Activated CD8-positive, alpha-beta memory T cell treated with anti-CD3 and anti-CD28 coated beads, Interleukin-2, amount 10 ng/mL, durations not matched to agents 7 days and 5 days (primary cell): ENCODE measurements at places on chromosomes 11 and 22.

DNA sequence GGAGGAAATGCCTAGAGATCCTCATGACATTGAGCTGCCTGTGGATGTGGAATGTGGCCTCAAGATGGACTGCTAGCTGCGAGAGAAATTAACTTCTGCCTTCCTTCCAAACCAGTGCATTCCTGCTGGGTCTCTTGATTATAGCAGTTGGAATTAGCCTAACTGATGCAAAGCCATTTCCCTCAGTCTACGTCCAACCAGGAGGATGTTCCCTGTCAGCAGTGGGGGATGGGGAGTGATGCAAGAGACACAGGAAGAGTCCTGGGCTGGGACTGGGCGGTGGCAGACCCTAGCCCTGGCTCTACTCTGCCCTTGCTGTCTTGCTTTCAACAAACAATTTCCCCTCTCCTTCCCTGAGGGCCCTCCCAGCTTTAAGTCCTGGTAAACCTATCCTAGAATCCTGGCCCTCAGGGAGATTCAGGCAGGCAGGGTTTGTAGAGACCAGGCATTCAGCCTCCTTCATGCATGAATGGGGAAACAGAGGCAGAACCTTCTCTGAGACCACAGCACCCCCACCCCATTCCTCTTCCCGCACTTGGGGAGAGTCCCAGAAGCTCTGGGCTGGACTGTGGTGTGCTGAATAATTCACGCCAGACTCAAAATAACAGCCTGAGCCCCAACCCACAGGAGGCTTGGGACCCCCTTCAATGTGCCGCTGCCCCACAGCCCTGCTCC lies 17.0 kb downstream of the C11orf96 start:
- no peak for DNase-seq

DNA sequence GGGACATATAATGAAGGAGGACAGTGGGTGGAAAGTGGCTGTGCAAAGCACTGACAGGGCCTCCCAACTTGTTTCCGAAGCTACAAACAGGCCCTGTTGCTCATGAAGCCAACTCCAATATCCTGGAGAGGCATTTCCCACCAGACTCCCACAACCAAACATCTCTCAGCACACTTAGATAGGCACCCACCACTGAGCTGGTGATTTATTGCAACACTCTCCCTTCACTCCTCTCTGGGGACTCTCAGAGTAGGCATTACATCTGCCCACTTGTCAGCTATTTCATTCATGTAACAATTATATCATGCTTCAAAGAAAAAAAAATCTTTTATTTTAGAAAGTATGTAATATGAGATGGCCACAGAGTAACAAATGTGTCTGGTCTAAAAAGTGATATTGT lies 32.1 kb upstream of the PPP2R1B start:
- DNase-seq = no peak

- no peak for DNase-seq
Measured at GRCh38 chr11:87666730-87667129, 508.5 kb downstream of the RAB38 start.

- no peak for DNase-seq
Measured at GRCh38 chr11:102385085-102386007, 38.3 kb downstream of the BIRC2 start.

DNA sequence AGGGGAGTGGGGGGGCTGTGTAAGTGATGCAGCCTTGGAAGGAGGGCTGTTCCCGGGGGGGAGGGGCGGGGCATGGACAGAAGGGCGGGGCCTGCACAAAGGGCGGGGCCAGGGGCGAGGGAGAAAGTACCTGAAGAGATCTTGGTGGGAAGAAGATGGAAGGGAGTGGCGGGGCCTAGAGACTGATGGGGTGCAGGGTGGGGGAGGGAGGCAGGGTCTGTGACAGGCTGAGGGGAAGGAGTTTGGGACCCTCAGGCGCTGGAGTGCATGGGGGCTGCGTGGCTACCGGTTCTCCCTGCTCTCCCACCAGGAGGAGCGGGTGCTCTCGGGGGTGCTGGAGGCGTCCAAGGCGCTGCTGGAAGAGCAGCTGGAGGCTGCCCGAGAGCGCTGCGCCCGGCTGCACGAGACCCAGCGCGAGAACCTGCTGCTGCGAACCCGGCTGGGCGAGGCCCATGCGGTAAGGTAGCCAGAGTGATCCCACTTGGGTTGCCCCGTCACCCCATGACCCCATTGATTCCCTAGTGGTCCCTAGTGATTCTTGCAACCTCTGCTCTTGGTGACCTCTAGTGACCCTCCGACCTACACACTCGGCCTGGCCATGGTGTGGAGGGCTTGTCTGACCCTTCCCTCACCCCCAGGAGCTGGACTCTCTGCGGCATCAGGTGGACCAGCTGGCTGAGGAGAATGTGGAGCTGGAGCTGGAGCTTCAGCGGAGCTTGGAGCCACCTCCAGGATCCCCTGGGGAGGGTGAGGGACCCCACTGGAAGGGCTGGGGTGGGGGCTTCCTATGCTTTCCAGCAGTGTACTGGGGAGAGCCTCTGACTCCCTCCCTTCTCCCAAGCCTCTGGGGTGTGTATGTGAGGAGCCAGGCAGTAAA lies 3.1 kb downstream of the CCDC88B start:
- no peak for DNase-seq

- DNase-seq = peak; percentile 86
Measured at GRCh38 chr11:128342511-128343134, 244.7 kb downstream of the ETS1 start.

- DNase-seq = no peak
Measured at GRCh38 chr11:11505692-11506091, 116.1 kb downstream of the GALNT18 start.

DNA sequence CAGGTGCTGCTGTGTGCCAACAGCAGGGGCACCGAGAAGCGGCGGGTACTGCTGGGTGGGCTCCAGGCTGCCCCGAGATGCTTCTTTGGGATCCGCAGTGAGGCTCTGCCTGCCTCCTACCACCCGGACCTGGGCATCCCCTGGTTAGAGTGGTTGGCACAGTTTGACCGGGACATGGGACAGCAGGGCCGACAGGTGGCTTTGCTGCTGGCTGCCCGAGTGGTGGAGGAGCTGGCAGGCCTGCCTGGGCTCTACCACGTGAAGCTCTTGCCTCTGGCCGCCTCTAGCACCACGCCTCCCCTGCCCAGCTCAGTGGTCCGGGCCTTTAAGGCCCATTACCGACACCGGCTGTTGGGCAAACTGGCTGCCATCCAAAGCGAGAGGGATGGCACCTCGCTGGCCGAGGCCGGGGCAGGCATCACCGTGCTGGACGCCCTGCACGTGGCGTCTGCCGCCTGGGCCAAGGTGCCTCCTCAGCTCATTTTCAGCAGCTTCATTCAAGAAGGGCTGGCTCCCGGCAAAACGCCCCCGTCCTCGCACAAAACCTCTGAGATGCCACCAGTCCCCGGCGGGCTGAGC lies 1.9 kb downstream of the TIGD3 start:
- DNase-seq = no peak

DNA sequence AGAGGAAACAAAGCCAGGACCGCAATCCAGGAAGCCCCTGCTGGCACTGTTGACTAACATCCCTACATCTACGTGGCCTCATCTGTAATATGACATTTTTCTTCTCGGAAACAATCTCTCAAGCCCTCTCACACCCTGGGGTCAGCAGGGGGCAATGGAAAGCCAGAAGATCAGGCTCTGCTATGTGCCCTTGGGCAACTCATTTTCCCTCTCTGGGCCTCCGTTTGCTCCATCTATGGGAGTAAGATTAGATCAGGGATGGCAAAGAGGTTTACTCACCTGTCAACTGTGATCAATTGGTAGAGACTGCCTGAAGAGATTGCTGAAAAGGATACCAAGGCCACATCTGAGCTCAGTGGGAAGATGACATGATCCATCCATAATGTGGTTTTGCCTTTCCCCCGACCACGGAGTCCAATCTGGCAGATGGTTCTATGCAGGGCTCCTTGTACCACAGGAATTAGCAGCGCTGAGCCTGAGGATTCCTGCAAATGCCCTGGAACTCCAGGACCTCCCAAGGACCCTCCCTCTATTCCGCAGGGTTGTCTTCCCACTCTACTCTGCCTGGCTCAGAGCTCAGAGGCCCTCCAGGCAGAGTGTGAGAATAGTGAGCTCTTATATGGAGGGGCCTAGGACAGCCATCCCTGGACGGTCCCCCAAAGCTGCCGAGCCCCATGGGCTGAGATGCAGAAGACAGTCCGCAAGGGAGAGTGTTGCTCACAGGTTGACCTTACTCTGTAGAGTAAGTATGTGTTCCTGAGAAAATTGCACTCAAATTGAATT lies 66.1 kb downstream of the CHST1 start:
- DNase-seq = no peak

- no peak for DNase-seq
Measured at GRCh38 chr11:65937766-65938165, 7.5 kb upstream of the TSGA10IP start.

DNA sequence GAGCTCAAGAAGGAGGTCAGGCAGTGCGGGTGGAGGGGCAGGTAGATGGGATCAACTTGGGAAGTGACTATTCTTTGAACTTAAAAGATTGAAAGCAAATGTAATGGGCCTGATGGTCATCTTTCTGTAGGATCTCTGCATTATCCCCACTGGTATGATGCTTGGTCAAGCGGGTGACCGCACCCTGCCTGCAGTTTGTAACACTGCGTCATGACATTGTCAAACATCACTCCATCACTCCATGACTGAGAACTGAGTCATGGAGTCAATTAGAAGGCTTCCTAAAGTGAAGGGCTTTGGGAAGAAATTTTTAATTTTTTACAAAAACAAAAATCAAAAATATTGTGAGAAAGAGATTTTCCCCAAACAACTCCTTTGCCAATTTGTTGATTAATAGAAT lies 62.4 kb upstream of the BMAL1 start:
- DNase-seq = no peak

DNA sequence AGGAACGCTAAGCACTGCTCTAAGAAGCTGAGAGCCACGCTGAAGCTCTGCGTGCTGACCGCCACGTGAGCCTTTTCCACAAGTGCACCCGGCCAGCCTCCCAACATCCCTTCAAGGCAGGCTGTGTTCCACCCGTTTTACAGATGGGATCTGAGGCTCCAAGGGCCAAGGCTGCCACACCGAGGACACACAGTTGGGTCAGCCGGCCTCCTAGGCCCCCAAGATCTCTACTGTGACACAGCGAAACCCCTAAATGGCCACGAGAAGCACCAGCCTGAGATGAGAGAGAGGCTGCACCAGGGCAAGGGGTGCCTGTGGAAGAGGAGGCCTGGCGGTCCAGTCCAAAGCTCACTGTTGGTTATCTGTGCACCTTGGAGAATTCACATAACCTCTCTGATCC lies 11.8 kb upstream of the CD5 start:
- no peak for DNase-seq

DNA sequence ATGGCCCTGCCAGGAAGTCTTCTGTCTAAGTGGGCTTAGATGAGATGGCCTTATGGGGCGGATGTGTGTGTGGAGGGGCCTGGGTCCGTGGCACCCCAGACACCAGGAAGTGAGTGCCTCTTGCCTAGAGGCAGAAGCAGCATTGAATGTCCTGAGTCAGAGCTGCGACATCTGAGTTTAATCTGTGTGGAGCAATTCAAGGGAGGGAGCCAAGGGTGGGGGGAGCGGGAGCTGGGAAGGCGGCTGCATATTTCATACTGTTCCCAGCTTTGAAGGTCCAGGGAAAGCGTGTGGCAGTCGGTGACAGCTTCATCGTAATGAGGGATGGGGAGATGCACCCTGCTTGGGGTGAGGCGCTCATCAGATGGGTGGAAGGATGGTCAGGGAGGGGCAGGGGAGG lies 73.5 kb upstream of the THY1 start:
- DNase-seq = no peak

- no peak for DNase-seq
Measured at GRCh38 chr11:93589347-93589746, 46.2 kb upstream of the SMCO4 start.
